ENCODE measurements at places on chromosomes 5 and 9. TPM values are rescaled to one million over a fixed set of nuclear protein-coding genes. Genes with fewer than 3 reads are reported as not detected.
A peak's percentile ranks its signal among the peaks of the same experiment; 100 is the strongest.

The ADAMTS6 gene
- 0.63 TPM for polyA plus RNA-seq

DNA sequence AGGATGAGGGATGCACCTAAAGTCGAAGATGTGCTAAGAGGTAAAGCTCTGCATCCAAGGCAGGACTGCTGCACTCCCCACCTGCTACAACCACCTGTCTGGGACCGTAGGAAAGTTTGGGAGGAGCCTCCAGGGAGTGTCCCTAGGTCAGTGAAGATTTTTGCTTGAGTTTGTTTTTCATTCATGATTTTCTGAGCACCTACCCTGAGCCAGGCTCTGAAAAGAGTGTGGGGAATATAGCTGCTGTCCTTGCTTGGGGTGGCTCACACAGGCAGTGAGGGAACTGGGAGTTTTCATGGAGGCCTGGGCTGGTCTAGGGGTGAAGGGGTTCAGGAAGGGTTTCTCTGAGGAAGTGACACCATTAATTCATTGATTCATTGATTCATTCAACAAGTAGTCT is 48.9 kb downstream of the SAR1B start:
- no peak for DNase-seq

DNA sequence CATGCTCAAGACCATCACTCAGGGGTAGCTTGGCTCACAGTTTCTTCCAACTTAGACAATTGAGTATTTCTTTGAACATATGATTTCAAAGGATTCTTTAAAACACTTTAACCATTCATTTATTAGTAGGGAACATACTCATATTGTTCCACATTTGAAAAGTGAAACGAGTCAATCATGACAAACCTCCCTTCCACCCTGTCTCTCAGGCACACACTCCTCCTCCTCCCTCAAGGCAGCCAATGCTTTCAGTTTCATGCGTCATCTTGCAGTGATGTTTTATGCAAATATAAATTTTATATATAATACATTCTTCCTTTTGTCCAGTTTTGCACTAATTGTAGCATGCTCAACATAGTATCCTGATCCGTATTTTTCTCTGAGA is 126.0 kb upstream of the BOD1 start:
- DNase-seq = no peak

GRCh38 chr9:129006328-129007034 is 21.6 kb downstream of the SH3GLB2 start:
- DNase-seq = peak; percentile 69

All from hindlimb muscle (tissue), 1 donor.